ENCODE measurements at places on chromosomes 5 and 9.
A peak's percentile ranks its signal among the peaks of the same experiment; 100 is the strongest.

- DNase-seq = no peak
Observed at GRCh38 chr9:88326936-88327335, 61.3 kb upstream of the SPIN1 start.

DNA sequence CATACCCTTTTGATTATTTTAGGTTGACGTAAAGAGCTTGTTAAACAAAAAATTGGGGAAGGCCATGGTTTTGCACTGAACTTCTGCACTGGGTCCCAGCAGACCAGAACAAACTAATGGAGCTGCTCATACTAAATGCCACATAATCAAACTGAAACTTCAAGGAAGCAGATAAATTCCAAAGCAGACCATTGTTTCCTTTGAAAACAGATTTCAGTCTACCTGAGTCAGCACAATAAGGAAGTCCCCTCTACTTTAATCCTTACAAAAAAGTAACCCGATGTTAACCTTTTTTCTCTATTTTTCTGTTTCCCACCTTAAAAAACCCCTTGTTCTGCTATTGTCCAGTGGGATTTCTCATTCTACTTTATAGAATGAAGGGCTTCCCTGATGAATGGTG, 39.2 kb downstream of the WDR36 start:
- no peak for DNase-seq

GRCh38 chr5:155134130-155134529, 120.6 kb downstream of the KIF4B start:
- DNase-seq = no peak

DNA sequence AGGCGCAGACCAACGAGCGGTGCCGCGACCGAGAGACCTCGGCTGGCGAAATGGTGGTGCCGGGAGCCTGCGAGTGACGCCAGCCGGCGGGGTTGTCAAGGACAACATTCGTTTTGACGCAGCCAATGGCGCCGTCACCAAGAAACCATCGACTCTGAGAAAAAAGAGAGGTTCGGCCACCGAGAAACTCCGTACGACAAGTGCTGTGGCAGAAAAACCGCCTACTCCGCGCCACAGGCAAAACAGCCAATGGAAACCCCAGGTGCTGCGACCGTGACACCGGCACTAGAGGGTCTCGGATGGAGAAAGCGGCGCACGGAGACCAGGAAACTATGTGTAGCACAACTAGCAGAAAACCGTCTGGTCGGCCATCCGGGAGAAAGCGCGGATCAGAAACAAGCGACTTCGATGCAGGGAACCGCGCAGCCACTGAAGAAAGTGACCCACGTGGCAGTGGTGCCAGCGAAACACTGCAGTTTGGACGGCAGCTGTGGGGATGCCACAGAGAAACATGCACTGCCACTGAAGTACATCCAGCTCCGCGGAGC, 88.8 kb downstream of the ANXA2R start:
- DNase-seq = peak; percentile 14

GRCh38 chr5:87572090-87572489, 159.4 kb upstream of the CCNH start:
- DNase-seq = no peak

GRCh38 chr5:55134053-55134722, 25.8 kb upstream of the GPX8 start:
- DNase-seq = no peak

DNA sequence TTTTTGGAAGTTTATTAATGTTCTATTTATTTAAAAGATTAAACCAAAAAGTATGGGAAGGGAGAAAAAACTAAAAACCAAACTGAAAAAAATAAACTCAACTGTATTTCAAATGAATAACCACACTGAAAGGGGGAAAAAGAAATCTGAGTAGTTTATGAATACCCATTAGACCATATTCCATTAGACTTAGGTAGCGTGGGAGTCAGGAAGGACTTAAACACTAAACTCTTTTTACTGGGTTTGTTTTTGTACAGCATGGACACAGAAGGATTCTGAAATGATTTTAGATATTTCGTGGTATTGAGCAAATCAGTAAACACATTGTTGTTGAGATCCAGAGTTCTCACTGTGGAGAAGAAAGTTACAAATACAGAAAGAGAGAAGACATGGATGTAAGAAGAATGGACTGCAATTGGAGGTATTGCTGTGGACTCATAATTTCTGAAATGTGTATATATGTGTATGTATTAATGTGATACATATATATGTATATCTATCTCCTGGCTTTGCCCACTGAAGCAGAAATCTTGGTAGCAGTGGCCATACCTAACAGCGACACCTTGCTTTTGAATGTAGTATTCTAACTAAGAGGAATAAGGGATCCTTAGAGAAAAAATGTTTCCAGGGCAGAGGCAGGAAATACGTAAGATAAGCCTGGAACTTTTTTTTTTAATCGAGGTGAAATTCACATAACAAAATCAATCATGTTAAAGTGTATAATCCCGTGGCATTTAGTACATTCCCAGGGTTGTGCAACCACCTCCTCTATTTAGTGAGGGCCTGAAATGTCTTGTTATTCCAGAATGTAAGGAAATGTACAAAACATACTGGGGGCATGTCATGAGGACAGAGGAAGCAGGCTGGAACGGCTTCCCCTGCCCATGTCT, 228.8 kb downstream of the SMARCA2 start:
- DNase-seq = no peak

- DNase-seq = peak; percentile 81
Observed at GRCh38 chr9:35051069-35051967, 21.1 kb downstream of the VCP start.

GRCh38 chr5:61964201-61964600, 341.8 kb upstream of the KIF2A start:
- no peak for DNase-seq

DNA sequence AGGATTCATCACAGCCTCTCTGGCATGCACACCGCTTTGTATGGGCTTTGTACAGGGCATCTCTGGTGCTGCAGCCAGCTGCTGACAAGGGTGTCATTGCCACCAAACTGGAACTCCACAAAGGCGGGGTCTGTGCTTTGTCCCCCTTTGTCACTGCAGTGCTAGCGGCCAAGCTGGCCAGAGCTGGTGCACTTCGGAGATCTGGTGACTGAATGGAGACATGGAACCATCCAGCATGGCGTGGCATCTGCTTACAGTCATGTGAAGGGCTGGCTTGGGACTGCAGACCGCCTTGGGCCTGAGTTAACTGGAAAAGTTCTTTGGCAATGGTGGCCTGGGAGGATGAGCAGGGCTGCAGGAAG, 18.7 kb upstream of the COL5A1 start:
- no peak for DNase-seq

DNA sequence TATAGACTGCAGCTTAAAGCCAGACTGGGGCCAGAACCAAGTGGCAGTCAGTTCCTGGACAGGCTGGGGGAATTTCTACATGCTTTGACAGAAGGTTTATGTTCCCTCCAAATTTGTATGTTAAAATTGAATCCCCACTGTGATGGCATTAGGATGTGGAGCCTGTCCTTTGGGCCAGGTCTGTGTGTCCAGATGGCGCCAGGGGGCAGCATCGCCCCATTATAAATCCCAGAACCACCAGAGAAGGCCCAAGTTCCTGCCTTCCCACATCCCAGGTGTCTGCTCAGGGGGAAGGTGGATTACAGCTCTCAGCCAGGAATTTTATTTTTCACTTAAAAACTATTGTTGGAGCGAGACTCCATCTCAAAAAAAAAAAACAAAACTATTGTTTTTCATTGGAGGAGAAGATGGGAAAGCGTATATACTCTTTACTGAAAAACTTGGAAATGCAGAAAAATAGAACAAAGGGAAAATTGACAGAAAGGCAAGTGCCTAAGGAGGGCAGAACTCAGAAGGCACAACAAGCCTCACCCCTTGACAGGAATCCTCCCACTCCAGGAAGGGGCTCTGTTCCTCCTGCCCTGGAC, 5.0 kb downstream of the IL3 start:
- peak; percentile 68 for DNase-seq

GRCh38 chr5:71782393-71782770, 63.3 kb downstream of the CARTPT start:
- no peak for DNase-seq

GRCh38 chr9:134937164-134937555, 19.4 kb upstream of the FCN1 start:
- DNase-seq = no peak
